ENCODE measurements at places on chromosomes 13 and 19.

DNA sequence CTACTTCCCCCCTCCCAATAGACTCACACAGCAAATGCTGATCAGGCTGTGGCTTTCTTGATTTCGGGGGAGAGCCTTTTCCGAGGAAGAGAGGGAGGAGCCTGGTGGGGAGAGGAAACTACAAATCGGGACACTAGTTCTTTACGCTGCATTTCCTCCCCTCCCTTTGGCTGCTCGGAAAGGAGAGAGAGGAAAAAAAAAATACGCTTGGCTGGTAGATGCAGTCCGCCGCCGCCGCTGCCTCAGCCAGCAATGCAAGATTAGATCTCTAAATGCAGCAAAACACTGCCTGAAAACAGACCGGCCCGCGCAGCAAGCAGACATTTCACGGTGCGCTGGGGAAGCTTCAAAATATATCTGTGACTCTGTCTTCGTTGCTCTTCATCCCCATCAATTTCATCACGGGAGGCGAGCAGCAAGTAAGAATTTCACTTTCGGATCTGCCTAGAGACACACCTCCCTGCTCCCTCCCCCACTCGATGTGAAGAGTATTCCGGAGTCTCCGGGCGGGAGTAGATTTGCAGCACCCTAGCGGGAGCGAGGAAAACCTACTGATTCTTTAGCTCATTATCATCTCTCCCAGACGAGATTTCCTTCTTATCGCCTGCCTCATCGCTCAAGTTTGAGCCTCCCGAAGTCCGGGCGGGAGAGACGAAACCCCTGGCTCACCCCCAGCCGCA lies at the start of gene PCDH17:
Gene PCDH17 (plus strand): TSS at position 149 of the 680 bp plus-strand sequence. CDS start 803 bp downstream, outside the sequence.
- no peak for DNase-seq

DNA sequence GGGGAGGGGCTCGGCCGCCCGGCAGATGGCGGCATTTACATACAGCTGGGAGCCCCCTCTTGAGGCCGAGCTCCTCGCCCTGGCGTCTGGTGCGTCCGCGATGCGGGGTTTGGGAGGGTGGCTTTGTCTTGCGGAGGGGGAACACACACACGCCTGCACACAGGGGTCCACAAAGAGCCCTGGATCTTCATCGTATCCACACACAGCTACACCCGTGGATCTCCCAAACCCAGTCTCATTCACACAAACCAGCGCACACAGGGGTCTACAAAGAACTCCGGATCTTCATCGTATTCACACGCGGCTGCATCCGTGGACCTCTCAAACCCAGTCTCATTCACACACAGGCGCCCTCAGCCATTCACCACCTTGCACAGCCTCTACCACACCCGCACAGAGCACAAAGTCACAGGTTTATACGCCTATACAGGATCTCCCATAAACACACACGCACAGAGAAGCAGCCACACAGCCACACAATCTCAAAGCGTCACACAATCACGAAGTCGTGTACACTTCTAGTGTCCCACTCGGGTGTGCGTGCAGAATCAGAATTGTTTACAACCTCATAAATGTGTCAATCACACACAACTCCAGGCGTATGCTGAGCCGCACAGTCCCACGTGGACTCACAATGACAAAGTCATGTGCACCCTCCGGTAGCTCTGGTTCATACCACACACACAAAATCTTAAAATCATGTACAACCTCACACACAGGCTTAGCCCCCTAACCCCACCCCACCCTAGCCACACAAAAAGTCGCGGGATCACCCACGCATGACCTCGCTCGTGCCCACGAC lies 550 bp upstream of the DLL3 start:
- no peak for DNase-seq

GRCh38 chr19:36331353-36332228 lies 47.4 kb downstream of the ZFP14 start:
- DNase-seq = peak; percentile 70

GRCh38 chr13:90710164-90710759 lies 637.2 kb upstream of the MIR17HG start:
- no peak for DNase-seq

DNA sequence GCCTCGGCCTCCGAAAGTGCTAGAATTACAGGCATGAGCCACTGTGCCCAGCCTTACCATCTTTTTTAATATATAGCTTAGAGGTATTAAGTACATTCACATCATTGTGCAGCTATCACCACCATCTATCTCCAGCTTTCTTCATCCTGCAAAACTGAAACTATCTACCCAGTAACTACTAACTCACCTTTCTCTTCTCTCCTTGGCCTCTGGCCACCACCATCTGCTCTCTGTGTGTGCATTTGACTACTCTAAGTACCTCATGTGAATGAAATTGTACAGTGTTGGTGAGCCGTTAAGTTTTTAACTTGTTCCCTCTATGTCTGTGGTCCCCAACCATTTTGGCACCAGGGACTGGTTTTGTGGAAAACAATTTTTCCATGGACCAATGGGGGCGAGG lies 56.1 kb downstream of the CDK8 start:
- DNase-seq = no peak

GRCh38 chr19:5826531-5827341 lies 12.8 kb downstream of the FUT6 start:
- DNase-seq = no peak

- no peak for DNase-seq
Measured at GRCh38 chr13:31331068-31331467, 131.3 kb downstream of the B3GLCT start.

DNA sequence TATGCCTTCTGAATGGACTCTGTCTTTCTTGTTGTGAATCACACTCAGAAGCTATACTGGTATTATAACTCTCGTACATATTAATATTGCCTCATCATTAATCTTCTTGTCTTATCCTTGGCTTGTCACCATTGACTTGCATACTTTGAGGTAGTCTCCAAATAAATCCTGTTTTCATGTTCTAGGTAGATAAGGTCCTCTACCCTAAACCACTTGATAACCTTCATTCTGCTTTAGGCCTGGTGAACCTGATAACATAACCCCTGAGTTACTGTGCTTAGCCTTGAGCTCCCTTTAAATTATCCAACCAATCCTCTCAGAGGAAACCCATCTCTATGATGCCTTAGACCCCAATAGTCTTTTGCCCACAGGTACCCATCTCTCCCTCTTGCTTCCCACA lies 1162.3 kb downstream of the SLITRK1 start:
- no peak for DNase-seq

DNA sequence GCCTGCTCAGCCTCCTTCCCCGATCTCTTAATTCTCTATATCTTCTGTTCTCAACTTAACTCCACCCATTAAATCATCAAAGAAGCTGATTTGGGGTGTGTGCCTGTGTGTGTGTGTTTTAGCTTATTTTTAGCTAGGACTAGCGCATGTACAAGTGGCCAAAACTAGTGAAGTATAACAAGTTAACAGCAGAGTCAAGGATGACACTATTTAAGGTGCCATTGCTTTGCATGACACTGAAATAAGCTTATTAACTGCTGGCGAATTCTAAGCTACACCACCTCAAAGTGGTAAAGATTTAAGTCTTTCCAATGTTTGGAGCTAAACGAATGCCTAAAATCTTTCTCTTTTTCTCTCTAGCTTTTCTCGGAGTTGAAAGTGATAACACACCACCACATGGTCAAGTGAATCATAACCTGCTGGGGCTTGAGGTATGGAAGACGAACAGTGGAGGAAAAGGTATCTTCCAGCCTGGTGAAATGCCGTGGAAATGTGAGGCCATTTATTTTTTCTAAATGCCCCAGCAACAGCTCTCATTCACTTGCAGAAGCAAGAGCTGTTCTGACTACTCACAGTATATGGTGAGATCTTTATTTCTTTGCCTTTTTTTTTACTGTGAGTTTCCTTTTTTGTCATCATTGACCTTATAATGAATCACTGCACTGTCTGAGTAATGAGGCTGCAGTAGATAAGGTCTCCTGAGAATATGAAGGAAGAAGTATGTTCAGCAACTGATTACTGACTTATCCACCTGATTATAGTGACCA lies 570.3 kb downstream of the PCDH9 start:
- peak; percentile 11 for DNase-seq

GRCh38 chr13:114135731-114136171 lies 3.3 kb upstream of the RASA3 start:
- DNase-seq = no peak

DNA sequence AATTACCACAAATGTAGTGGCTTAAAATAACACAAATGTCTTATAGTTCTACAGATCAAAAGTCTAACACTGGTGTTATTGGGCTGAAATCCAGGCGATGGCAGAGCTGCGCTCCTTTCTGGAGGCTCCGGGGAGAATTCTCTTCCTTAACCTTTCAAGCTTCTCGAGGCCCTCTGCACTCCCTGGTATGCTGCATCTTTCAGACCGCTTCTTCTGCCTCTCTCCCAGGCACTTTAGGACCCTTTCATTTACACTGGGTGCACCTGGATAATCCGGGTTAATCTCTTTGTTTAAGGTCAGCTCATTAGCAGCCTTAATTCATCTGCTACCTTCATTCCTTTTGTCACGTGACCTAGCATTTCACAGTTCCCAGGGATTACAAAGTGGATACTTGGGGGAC lies 211.3 kb upstream of the RFC3 start:
- DNase-seq = no peak

GRCh38 chr19:18401580-18402112 lies 4.2 kb upstream of the LRRC25 start:
- DNase-seq = no peak

- no peak for DNase-seq
Measured at GRCh38 chr13:91141543-91142061, 205.9 kb upstream of the MIR17HG start.

- DNase-seq = no peak
Measured at GRCh38 chr19:45824041-45824471, 8.9 kb upstream of the RSPH6A start.

DNA sequence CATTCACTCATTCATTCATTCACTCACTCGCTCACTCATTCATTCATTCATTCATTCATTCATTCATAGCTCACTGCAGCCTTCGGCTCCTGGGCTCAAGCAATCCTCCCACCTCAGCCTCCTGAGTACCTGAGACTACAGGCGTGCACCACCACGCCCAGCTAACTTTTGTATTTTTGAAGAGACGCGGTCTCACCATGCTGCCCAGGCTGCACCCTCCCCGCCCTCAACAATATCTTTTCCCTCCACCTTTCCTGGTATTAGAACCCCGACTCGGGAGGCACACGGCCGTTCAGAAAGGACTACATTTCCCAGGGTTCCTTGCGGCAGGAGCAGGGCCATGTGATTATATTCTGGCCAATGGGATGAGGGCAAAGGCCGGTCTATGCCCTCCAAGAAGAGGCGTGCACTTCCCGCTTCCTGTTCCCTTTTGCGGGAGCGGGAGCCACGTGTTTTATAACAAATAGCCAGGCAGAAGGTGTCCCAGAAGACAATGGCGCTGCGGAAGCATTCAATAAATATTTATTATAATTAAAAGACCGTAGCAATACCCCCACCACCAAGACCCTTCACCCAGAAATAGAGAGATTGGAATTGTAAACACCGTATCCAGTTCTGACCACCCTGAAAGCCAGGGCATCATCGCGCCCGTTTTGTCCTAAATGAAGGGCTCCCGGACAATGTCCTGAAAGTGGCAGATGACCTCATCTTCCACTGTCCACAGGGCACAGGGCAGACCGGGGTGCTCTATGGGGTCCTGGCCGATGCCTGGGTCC lies 15.9 kb downstream of the TICAM1 start:
- peak; percentile 98 for DNase-seq

- DNase-seq = peak; percentile 25
Measured at GRCh38 chr13:41696163-41697003, 239.0 kb downstream of the RGCC start.

- DNase-seq = no peak
Measured at GRCh38 chr13:84672616-84673015, 790.3 kb upstream of the SLITRK1 start.

- DNase-seq = peak; percentile 71
Measured at GRCh38 chr13:32164622-32165268, 133.2 kb downstream of the FRY start.

DNA sequence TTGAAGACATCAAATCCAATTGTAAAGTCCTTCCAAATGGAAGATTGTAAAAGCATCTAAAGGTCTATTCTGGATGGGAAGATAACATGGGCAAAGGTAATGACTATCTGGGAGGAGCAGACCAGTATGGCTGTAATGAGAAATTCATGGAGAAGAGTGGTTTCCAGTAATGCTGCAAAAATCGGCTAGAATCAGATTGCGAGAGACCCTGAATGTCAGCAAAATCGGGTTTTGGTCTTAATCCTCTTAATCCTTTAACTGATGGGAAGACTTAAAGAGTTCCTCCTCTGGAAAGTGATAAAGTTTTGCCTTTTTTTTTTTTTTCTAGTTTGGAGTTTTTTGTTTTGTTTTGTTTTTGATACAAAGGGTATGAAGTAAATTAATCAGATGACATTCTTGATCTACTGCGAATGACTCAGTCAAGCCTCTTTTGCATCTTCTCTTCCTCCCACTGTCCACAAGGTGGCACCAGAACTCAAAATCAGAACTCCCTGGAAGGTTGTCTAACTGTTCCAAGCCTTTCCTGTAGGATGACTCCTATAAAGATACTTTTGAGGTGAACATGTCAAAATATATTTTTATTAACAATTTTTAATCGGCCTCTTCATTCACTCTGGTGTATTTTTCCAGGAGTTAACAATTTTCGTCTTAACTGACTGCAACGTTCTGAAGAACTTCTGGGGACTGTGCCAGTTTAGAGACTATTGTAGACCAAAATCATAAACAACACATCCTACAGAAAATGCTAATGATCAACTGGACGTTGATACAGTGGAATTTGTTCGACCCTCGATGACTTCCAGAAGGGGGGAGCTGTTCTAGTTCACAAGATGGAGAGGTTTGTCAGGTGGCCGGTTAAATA lies 213.3 kb upstream of the MIR17HG start:
- DNase-seq = peak; percentile 73

GRCh38 chr13:66102864-66103263 lies 1127.3 kb downstream of the PCDH9 start:
- no peak for DNase-seq

DNA sequence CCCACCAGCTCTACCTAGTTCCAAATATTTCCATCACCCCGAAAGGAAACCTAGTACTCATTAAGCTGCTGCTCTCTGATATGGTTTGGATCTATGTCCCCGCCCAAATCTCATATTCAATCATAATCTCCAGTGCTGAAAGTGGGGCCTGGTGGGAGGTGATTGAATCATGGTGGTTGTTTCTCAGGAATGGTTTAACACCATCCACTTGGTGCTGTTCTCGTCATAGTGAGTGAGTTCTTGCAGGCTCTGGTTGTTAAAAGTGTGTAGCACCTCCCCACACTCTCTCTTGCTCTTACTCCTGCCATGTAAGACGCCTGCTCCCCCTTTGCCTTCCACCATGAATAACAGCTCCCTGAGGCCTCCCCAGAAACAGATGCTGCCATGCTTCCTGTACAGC lies 43.4 kb upstream of the MED4 start:
- DNase-seq = no peak

- DNase-seq = peak; percentile 79
Measured at GRCh38 chr19:703651-704446, 4.9 kb upstream of the PALM start.
